ENCODE measurements at places on chromosomes 1 and 21.

DNA sequence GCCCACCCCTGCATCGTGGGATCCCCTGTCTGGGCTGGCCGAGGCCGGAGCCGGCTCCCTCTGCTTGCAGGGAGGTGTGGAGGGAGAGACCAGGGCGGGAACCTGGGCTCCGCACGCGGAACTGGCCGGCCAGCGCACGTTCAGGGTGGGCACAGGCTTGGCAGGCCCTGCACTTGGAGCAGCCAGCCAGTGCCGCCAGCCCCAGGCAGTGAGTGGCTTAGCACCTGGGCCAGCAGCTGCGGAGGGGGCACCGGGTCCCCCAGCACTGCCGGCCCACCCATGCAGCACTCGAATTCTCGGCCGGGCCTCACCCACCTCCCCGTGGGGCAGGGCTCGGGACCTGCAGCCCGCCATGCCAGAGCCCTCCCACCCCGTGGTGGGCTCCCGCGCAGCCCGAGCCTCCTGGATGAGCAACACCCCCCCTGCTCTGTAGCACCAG lies 422.6 kb downstream of the AMY1C start:
- DNase-seq = no peak

- peak; percentile 88 for DNase-seq
Measured at GRCh38 chr1:185500001-185500626, 183.1 kb upstream of the IVNS1ABP start.

GRCh38 chr1:78143152-78143551 lies 97.4 kb downstream of the GIPC2 start:
- DNase-seq = no peak

- DNase-seq = no peak
Measured at GRCh38 chr1:246367041-246367440, 140.0 kb downstream of the SMYD3 start.

All from fibroblast of skin of scalp (primary cell).